ENCODE measurements at places on chromosomes 1 and 21. TPM values are rescaled to one million over a fixed set of nuclear protein-coding genes. Genes with fewer than 3 reads are reported as not detected.
A peak's percentile ranks its signal among the peaks of the same experiment; 100 is the strongest.

DNA sequence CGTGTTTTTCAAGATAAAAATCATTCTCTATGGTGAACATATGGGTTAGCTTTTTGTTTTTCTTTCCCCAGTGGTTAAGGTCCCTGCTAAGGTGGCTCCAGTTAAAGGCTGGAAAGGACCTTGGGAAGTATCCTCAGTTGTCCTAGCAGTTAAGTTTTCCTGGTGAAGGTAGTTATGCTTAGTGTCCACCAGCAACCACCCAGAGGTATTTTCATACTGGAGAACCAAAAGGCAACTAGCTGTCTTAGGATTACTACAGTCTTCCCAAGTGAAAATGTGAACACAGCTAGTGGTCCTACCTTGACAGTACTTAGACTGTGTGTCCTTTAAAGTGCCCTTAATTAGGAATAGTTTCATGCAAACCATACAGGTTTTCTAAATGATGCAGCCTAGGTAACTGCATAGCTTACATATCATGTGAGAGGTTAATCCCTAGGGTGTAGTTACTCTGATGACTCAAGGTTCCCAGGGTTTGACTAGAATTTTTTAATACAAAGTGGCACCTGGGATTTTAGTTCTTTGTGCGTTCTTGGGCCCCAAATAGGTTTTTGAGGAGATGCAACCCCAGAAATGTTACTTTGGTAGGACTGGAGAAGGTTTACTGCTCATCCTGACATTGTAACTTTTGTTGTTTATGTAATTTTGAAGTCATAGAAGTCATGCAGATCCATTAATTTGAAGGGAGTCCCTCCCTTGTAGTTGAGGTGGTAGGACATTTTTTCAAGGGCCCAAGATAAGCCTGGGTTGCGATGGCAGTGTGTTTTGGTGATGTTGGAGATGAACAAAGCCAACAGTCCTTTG lies 36.5 kb downstream of the YY1AP1 start:
- DNase-seq, result peak; percentile 56

GRCh38 chr1:155463865-155464650 lies 98.5 kb downstream of the ASH1L start:
- peak; percentile 81 for DNase-seq

GRCh38 chr1:106705971-106706370 lies 350.5 kb upstream of the PRMT6 start:
- no peak for DNase-seq

DNA sequence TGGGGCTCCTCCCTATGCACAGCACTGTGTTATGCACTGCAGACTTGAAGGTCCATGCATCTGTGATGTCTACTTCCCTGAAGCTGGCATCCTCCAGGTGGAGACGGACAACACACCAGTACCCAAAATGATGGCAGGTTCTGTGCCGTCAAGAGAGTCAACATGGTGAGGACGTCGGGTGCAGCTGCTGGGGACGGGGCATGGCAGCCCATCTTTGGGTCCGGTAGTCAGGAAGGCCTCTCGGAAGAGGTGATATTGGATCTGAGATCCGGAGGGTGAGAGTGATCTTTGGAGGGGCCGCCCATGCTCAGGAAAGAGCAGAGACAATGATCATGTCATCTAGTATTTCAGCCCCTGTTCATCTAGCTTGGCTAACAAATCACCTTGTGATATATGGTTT lies 104.1 kb downstream of the RIPK4 start:
- no peak for DNase-seq

GRCh38 chr1:53266038-53266437 lies 27.7 kb upstream of the MAGOH start:
- peak; percentile 33 for DNase-seq

- DNase-seq, result peak; percentile 22
Measured at GRCh38 chr1:45001011-45001481, 10.1 kb downstream of the HECTD3 start.

The MCOLN2 gene
- total RNA-seq, result 9.6 TPM

DNA sequence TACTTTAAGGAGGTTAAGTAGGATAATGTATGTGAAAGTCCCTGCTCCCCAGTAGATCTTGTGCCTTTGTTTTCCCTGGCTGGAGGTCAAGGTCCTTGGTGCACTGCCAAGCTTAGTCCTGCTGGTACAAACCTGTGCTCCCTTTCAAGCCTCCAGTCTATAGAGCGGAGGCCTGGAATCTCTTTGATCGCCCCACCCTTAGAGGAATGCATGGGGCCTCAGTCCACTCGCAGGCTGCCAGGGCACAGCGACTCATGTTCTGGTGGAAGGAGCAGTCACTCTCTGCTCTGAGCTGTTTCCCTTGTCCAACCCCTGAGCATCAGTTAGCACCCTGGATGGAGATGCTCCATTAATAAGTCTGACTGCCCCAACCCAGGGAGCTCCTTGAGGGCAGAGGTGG lies 121.8 kb downstream of the HMGB4 start:
- peak; percentile 71 for DNase-seq

DNA sequence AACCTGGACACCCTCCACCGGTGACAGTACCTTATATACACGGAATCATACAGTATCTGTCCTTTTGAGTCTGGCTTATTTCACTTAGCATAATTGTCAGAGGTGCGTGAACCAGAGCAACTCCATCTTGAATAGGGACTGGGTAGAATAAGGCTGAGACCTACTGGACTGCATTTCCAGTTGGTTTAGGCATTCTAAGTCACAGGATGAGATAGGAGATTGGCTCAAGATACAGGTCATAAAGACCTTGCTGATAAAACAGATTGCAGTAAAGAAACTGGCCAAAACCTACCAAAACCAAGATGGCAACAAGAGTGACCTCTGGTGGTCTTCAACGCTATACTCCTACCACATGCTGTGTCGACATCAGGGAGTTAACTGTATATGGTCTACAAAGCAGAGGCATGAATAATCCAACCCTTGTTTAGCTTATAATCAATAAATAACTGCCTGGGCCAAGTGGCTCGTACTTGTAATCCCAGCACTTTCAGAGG lies 1.4 kb upstream of the FDPS start:
- DNase-seq, result peak; percentile 53

- no peak for DNase-seq
Measured at GRCh38 chr1:110130113-110130591, 17.9 kb downstream of the UBL4B start.

DNA sequence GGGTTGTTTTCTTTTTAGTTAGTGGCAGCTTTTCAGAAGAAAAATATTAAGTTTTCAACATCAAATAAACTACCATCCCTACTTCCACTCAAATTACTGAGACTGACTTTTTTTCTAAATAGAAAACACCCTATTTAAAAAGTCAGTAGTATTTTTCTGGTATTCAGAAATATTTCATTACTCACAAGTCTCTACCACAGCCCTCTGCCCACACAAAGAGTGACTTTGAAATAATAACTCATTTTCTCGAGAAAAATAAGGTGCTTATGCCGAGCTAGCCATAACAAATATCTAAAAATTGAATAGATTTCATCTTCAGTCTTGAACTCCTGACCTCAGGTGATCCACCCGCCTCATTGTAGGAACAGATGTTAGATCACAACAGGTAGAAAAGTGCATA lies 41.8 kb upstream of the USP25 start:
- no peak for DNase-seq

The SAMSN1 gene
- total RNA-seq, result 0.32 TPM

DNA sequence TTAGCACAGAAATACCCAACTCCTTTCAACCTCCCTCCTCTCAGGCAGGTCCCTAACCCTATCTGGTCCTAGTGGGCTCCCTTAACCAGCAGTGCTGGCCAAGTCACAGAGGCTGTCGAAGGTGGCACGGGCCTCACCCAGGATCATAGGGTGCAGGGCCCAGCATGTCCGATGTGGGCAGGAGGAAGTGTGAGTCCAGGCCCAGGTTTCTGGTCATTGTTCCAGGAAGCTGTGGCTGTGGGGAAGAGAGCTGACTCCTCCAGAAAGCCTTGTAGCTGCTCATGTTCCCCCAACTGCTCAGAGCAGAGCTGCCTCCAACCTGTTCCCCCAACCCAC lies 2.4 kb downstream of the CCDC17 start:
- DNase-seq, result no peak

The TMCC2 gene
- 0.69 TPM for total RNA-seq

All from M059J (cell line).